Left ventricle myocardium inferior (tissue), 1 donor: ENCODE measurements at places on chromosomes 2 and 18.

DNA sequence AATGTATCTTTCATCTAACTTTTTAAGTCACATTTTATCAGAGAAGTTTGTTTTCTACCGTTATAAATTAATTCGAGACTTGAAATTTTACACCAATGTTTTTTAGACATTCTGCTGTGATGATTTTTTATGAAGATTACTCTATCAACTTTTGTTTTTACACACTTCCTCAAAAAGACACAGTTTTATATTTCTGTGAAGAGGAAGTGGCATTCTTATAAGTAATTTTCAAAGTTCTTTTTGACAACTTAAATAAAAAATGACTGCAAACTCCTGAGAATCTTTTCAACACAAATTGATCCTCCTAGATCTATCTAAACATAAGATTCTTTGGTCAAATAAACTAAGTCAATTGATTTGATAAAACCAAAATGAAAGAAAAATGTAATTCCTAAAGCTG lies 13.7 kb downstream of the ANKRD44 start:
- peaks cover 21% of the 10 kb centered on the region for H3K4me1 ChIP-seq
- H3K36me3 ChIP-seq, result no peaks in the 10 kb centered on the region
- DNase-seq, result no peak
- no peak overlapping the region for H3K27ac ChIP-seq
- H3K4me3 ChIP-seq, result no peak overlapping the region

- peak overlapping the region; percentile 99 for H3K27ac ChIP-seq
- H3K4me1 ChIP-seq, result peaks cover 51% of the 10 kb centered on the region
- peak overlapping the region; percentile 87 for H3K4me3 ChIP-seq
- peaks cover 36% of the 10 kb centered on the region for H3K27me3 ChIP-seq
- peaks cover 25% of the 10 kb centered on the region for H3K36me3 ChIP-seq
Measured at GRCh38 chr2:156331572-156332283, 793 bp downstream of the NR4A2 start.

DNA sequence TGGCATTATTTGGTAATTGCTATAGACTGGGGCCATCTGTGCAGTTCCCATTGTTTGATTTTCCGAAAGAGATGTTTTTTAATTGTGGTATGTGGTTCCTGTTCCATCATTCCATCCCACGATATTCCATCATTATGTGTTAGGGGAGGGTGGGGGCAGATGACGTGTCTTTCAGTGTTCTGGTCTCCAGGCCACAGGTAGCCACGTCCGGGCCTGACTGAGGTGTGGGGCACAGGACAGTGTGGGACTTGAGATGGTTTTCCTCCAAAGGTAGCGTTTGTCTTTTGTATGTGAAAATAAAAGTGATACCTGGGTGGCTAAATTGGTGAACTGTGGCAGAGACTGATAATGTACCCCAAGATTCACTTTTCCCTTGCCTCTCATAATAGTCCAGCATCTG lies 192.2 kb upstream of the HAAO start:
- H3K4me3 ChIP-seq, result no peak overlapping the region
- peaks cover 16% of the 10 kb centered on the region for H3K4me1 ChIP-seq
- peak overlapping the region; percentile 59 for H3K27ac ChIP-seq
- DNase-seq, result no peak

GRCh38 chr2:191666732-191667131 lies 11.2 kb upstream of the NABP1 start:
- no peak for DNase-seq
- H3K27ac ChIP-seq, result no peak overlapping the region
- no peak overlapping the region for H3K4me3 ChIP-seq
- H3K36me3 ChIP-seq, result no peaks in the 10 kb centered on the region

- no peaks in the 10 kb centered on the region for H3K36me3 ChIP-seq
- H3K4me1 ChIP-seq, result no peaks in the 10 kb centered on the region
- H3K4me3 ChIP-seq, result no peak overlapping the region
- H3K27ac ChIP-seq, result no peak overlapping the region
- peaks cover 26% of the 10 kb centered on the region for H3K27me3 ChIP-seq
Measured at GRCh38 chr2:98393354-98393753, 47.1 kb downstream of the CNGA3 start.

- peak overlapping the region; percentile 92 for H3K27ac ChIP-seq
- H3K4me1 ChIP-seq, result peaks cover 61% of the 10 kb centered on the region
- DNase-seq, result peak; percentile 84
- no peaks in the 10 kb centered on the region for H3K27me3 ChIP-seq
- no peak overlapping the region for H3K4me3 ChIP-seq
Measured at GRCh38 chr2:71700658-71701397, 247.5 kb downstream of the DYSF start.

DNA sequence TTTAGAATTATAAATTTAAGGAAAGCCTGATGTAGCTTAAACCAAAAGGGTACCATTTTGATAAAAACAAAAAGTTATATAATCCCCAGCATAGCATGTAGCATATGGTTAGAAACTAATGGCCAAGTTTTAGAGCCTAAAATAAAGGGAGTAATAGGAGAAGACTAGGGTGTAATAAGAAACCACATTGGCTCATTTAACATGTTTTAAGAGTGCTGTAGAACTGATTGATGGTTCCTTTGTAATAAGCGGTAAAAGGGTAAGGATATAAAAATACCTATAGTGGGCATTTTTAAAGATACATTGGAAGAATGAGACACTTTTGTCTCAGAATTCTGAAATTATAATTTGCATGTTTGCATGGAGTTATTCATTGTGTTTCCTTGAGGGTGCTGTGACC lies 1.9 kb downstream of the PSMA8 start:
- no peak for DNase-seq
- no peak overlapping the region for H3K4me3 ChIP-seq
- H3K4me1 ChIP-seq, result no peaks in the 10 kb centered on the region
- H3K27me3 ChIP-seq, result peaks cover 8% of the 10 kb centered on the region
- no peak overlapping the region for H3K27ac ChIP-seq

DNA sequence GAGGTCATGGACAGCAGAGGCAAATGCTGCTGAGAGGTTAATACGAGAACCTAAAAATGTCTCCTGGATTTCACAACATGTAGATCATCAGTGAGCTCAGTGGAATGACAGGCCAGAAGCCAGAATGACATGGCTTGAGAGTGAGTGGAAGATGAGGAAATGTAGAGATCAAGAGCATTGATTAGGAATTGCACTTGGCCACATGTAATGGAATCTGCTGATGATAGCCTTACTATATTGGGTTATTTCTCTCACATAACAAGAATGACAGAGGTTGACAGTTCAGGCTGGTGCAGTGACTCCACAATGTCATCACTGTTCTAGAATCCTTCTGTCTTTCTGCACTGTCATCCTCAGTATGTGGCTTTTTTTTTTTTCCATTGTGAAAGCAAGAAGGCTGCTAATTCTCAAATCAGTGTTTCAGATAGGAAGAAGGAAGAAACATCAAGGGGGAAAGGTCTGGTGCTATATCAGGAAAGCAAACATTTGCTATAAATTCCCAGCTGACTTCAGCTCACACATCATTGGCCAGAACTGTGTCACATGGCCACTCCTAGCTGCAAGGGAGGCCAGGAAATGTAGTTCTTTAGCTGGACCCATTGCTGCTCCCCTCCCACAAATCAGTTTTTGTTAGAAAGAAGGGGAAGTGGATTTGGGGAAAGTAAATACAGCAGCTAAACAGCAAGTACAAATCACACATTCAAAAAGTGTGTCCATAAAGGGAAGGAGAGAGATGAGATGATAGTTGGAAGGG lies 127.2 kb downstream of the FAM161A start:
- H3K4me3 ChIP-seq, result no peak overlapping the region
- no peaks in the 10 kb centered on the region for H3K4me1 ChIP-seq
- no peak overlapping the region for H3K27ac ChIP-seq
- H3K27me3 ChIP-seq, result no peaks in the 10 kb centered on the region
- H3K36me3 ChIP-seq, result no peaks in the 10 kb centered on the region

- peak overlapping the region; percentile 50 for H3K27ac ChIP-seq
- no peak for DNase-seq
- H3K4me1 ChIP-seq, result peaks cover 7% of the 10 kb centered on the region
- H3K27me3 ChIP-seq, result no peaks in the 10 kb centered on the region
- H3K4me3 ChIP-seq, result no peak overlapping the region
Measured at GRCh38 chr2:226002438-226002837, 602.9 kb downstream of the NYAP2 start.

DNA sequence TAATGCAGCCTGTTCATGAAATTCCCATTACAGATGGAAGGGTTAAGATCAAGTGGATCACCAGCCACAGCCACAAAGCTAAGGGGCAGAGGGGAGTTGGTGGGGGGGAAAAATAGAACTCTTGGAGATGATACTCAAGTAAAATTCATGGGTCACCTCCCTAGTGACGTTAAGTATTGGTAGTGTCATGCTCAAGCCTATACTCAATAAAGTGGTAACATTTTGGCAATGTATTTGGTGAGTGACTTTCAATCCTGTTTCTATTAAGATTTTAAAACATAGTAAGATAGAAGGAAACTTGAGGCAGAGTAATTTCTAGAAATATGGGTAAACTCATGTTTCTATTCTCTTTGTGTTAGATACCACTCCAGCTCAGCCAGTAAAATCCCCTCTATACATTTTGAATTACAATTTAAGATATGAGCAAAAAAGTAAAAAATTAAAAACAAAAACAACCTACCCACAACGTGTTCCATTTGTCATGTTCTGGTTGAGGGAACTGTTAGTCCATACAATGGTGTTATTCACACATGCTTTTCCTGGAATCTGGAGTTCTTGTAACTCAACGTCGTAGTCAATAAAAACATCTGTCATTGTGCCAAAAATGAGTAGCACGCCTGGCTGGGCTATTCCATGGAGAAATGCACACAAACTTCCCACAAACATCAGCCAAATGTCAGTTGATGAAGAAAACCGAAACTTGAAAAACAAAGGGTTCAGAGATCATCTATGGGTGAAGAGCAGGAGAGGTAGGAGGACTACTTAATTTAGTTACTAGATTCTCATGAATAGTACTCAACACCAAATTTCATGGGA lies 18.1 kb downstream of the ABCB11 start:
- H3K4me1 ChIP-seq, result peaks cover 33% of the 10 kb centered on the region
- no peaks in the 10 kb centered on the region for H3K36me3 ChIP-seq
- no peak overlapping the region for H3K4me3 ChIP-seq
- no peaks in the 10 kb centered on the region for H3K27me3 ChIP-seq

DNA sequence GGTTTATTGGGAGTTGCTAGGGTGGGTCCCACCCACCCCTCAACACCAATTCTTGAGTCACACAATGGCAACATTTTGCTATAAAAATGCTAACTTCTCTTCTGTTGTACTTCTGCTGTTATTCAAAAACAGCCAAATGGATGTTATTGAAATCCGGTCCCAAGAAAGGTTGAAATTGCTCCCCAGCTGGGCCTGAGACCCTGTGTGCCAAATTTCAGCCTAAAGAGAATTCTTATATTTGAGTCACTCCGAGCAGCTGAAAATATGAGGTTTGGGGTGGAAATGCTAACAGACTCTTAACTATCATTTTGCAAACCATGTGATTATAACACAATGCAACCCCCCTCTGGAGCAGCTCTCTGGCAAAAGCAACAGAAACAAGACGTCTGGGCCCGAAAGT lies 27.0 kb upstream of the ACVR1 start:
- H3K36me3 ChIP-seq, result no peaks in the 10 kb centered on the region
- no peak for DNase-seq
- H3K27ac ChIP-seq, result peak overlapping the region; percentile 45
- H3K4me3 ChIP-seq, result no peak overlapping the region
- no peaks in the 10 kb centered on the region for H3K27me3 ChIP-seq
- H3K4me1 ChIP-seq, result peaks cover 17% of the 10 kb centered on the region

DNA sequence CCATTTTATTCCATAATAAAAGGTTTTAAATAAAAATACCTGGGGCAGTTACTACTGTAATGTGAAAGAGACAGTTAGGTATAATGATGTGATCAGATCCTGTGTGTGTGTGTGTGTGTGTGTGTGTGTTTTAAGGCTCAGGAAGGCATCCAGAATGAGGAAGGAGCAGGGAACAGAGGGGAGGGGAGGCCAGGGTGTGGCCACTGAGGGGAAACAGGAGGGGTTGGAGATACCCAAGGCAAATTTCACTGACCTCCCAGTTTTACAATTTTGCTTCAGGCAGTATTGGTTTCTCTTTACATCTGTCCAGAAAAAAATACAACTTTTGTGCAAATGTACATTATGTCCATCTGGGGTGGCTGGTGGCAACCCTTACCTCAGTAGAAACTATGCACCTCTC lies 163.5 kb upstream of the FBXO11 start:
- H3K27me3 ChIP-seq, result peaks cover 7% of the 10 kb centered on the region
- H3K4me1 ChIP-seq, result no peaks in the 10 kb centered on the region
- no peak overlapping the region for H3K27ac ChIP-seq

GRCh38 chr2:60549238-60549927 lies 4.1 kb downstream of the BCL11A start:
- peak overlapping the region; percentile 87 for H3K27ac ChIP-seq
- DNase-seq, result peak; percentile 29
- peak overlapping the region; percentile 73 for H3K4me3 ChIP-seq
- no peaks in the 10 kb centered on the region for H3K36me3 ChIP-seq
- H3K27me3 ChIP-seq, result peaks cover 99% of the 10 kb centered on the region

GRCh38 chr2:3612639-3613523 lies 18.0 kb downstream of the COLEC11 start:
- no peaks in the 10 kb centered on the region for H3K36me3 ChIP-seq
- DNase-seq, result no peak
- H3K27ac ChIP-seq, result no peak overlapping the region
- no peaks in the 10 kb centered on the region for H3K27me3 ChIP-seq
- H3K4me1 ChIP-seq, result no peaks in the 10 kb centered on the region
- H3K4me3 ChIP-seq, result no peak overlapping the region

DNA sequence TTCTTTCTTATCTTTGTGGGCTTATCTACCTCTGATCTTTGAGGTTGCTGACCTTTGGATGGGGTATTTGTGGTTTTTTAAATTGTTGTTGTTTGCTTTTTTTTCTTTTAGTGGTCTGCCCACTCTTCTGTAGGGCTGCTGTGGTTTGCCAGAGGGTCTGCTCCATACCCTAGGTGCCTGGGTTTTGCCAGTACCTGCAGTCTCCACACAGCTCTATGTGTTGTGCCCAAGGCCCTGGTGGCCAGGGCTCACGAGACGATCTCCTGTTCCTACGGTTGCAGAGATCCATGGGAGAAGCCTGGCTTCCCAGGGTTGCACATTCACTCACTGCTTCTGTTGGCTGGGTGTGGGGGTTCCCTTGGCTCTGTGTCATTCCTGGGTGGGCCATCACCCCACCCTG lies 87.1 kb downstream of the PARD3B start:
- no peaks in the 10 kb centered on the region for H3K27me3 ChIP-seq
- H3K4me3 ChIP-seq, result no peak overlapping the region
- peaks cover 5% of the 10 kb centered on the region for H3K4me1 ChIP-seq
- H3K27ac ChIP-seq, result no peak overlapping the region
- no peak for DNase-seq

DNA sequence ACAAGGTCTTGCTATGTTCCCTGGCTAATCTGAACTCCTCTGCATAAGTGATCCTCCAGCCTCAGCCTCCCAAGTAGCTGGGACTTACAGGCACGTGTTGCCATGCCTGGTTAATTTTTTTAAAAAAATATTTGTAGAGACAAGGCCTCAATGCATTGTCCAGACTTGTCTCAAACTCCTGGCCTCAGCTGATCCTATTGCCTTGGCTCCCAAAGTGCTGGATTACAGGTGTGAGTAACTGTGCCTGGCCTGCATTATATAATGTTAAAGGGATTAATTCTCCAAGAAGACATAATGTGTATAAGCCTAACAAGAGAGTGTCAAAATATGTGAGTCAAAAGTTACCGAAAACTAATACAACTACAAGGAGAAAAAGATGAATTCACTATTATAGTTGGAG lies 32.2 kb downstream of the BUB1 start:
- no peaks in the 10 kb centered on the region for H3K36me3 ChIP-seq
- H3K27ac ChIP-seq, result no peak overlapping the region
- no peaks in the 10 kb centered on the region for H3K4me1 ChIP-seq
- no peak overlapping the region for H3K4me3 ChIP-seq
